Activated CD8-positive, alpha-beta memory T cell treated with anti-CD3 and anti-CD28 coated beads, Interleukin-2, amount 50 U/mL, for 4 hours (primary cell): ENCODE measurements at places on chromosomes 16 and 17.

- DNase-seq: peak; percentile 53
Measured at GRCh38 chr16:30065943-30066760, 592 bp downstream of the ALDOA start.

- no peak for DNase-seq
Measured at GRCh38 chr16:11857161-11857560, 5.8 kb upstream of the RSL1D1 start.

GRCh38 chr16:85028685-85029407, 1.3 kb downstream of the KIAA0513 start:
- peak; percentile 73 for DNase-seq

- no peak for DNase-seq
Measured at GRCh38 chr16:12901204-12901596, 198 bp upstream of the SHISA9 start.

DNA sequence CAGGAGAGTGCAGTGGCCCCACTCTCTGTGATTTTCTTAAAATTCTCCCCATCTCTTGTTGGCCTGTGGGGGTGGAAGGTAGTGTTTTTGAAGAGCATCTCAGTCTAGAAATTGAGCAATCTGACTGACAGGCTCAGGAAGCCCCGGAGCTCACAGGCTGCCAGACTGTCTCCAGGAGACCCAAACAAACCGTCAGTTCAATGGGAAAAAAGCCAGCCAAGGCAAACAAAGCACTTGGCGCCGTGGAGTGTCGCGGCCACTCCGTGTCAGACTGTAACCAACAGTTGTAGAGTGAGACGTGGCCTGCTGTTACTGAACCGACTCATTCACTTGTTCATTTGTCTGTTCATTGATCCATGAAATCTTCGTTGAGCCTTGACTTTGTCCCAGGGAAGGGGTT, 33.7 kb downstream of the RGS9 start:
- no peak for DNase-seq

- DNase-seq: no peak
Measured at GRCh38 chr17:49842371-49842770, 5.5 kb downstream of the TAC4 start.

- no peak for DNase-seq
Measured at GRCh38 chr16:52405441-52405840, 141.5 kb downstream of the TOX3 start.

DNA sequence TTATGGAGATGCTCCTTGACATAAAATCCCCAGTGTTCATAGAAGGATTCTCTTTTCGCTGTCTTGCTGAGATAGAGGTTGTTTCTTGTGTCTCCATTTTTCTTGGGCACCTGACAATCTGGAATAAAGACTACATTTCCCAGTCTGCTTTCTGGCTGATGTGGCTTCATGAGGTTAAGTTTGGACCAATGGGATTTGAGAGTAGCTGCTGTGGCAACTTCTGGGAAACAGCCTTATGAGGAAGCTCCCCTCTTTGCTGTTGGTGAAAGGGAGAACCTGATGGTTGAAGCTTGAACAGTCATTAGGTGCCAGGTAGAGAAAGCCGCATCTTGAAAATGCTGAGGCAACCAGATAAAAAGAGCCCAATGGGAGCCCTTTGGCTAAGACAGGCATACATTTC, 24.4 kb downstream of the HS3ST4 start:
- DNase-seq: no peak

- DNase-seq: no peak
Measured at GRCh38 chr17:75249564-75249963, 11.8 kb downstream of the GGA3 start.

- DNase-seq: no peak
Measured at GRCh38 chr17:77873500-77874302, 84.8 kb upstream of the TNRC6C start.

DNA sequence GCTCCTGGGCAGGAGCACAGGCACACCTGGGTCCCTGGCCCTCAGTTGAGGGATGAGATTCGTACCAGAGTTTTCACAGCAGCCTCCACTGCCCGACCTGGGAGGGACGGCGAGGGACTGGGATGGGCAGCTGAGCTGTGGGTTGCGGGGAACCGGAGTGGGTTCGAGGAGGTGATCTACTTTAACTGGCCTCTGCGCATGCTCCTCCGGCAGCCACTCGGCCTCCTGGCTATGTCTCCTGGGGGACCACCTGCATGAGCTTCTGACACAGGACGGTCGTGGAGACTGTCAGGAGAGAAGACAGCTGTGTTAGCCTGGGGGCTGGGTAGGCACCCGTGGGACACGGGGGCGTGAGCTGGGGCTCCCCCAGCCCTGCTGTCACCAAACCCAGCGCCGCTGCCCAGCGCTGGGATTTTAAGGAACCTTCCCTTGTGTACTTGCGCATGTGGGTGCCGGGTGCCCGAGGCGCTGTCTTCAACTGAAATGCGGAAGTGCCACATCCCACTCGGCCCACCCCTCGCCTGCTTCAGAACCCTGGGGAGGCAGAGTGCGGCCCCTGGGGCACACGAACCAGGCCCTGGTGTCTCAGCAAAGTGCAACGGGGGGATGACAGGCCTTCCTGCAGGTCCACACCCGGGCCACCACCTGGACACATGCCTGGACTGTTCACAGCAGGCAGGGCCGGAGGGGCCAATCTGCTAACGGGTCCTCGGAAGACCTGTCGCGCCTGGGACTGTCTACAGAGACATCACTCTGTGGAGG, 36.4 kb downstream of the SLC7A5 start:
- DNase-seq: peak; percentile 28

GRCh38 chr17:82065193-82065637, 389 bp downstream of the DUS1L start:
- DNase-seq: peak; percentile 51

DNA sequence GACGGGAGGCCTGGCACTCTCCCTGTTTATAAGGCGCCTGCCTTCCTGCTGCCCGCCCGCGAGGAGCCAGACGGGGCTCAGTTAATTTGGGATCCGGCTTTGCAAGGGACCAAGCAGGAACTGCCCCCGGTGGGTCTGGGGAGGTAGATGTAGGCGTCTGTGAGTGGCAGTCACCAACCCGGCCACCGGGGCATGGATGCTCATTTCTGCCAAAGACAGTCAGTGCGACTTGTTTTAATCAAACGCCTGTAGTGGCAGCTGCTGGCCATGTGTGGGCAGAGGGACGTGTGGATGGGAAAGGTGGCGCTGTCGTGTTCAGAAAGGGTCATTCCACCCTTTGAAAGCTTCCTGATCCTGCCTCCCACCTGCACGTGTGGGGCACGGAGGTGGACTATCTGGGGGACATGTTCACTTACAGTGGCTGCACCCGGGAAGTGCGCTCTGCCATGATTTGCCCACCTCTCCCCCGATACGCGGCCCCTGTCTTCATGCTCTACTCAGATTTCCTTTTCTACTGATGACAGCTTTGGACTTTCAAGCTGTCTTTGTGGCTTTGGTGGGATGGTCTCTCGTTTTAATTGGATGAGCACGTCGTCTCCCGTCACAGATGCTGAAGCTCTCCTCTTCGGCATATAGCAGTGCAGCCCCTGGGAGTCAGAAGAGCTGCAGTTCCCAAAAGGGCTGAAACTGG, 60.3 kb upstream of the CIBAR2 start:
- DNase-seq: no peak

DNA sequence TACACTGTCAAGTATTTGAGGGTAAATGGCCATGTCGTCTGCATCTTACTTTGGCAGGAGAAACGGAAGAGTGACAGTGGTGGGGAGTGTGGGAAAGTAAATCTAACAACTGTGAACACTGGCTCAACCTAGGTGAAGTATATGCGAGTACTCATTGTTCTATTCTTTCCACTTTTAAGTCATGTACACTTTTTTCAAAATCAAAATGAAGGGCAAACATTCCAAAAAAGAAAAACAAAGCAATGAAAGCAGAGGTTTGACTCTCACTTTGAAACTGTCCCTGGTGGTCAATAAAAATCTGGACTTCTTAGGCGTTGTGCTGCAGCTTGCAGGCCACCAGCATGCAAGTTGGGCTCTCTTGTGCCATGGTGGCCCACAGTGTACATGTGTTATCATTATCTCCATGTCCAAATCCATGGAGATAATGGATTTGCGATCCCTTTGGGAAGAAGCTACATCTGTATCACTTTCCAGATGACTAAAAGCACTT, 32.7 kb downstream of the STAT5B start:
- DNase-seq: no peak

- DNase-seq: no peak
Measured at GRCh38 chr16:50984688-50985087, 166.4 kb downstream of the SALL1 start.

GRCh38 chr16:69188716-69189115, 1.8 kb downstream of the SNTB2 start:
- no peak for DNase-seq

- no peak for DNase-seq
Measured at GRCh38 chr17:41915020-41915419, 3.7 kb downstream of the ACLY start.

GRCh38 chr16:11805556-11805955, 8.5 kb upstream of the ZC3H7A start:
- no peak for DNase-seq

GRCh38 chr17:54718286-54718685, 182.4 kb upstream of the TOM1L1 start:
- DNase-seq: no peak

- no peak for DNase-seq
Measured at GRCh38 chr16:86517033-86517432, 6.7 kb downstream of the FOXF1 start.

- no peak for DNase-seq
Measured at GRCh38 chr16:87602001-87602775, at the start of gene JPH3. JPH3 (plus strand) TSS chr16:87602508; CDS start chr16:87603147, 639 bp downstream.

GRCh38 chr16:84841787-84842300, 22.1 kb downstream of the CRISPLD2 start:
- DNase-seq: no peak

GRCh38 chr16:62041401-62041800, 5.2 kb upstream of the CDH8 start:
- DNase-seq: no peak

GRCh38 chr16:2500918-2501750, 12.6 kb upstream of the ATP6V0C start:
- peak; percentile 85 for DNase-seq

DNA sequence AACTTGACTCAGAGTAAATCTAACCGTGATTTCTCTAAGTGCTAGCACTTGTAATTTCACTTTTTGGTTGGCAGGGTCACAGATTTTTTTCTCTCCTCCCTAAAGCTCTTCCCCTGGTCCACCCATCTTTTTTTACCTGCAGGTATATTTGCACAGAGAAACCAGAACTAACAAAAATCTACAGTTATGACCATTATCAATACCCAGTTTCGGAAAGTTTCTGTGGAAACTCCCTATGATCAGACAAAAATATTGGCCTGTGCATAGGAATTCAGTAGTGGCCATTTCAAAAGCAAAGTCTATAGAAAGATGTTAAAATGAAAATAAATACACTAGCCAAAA, 62.4 kb upstream of the ATF7IP2 start:
- DNase-seq: no peak

DNA sequence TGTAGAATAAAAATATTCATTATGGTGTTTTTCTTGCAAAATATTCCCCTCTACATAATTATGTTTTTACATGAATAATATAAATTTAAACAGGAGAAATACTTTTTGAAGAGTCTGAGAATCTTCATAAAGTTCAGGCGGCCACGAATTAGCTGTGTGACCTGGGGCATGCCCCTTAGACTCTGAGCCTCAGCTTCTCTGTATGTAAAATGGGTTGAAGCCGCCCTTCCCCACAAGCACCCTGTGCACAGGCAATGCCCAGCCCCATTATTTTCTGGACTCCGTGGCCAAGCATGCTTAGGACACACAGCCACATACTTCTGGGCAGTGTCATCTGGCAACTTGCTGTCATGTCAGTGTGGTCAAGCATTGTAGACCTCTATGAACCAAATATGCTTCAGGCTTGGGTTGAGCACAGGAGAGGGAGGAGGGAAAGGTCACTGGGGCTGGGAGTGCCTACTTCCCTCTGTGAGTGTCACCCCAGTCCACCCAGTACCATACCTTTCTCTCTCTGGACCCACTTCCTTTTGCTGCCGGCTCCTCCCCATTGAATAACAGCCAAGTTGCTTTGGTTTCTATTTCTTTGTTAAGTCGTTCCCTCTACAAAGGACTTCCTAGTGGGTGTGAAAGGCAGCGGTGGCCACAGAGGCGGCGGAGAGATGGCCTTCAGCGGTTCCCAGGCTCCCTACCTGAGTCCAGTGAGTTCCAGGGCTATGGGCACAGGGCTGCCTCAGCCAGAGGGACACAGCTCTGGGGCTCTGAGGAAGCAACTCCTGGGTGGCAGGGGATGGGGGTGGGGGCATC, at the start of gene LGALS9:
Gene LGALS9, plus strand, starts transcription at position 582 of the 804 bp plus-strand sequence. Its CDS starts 78 bp downstream, at position 660.
- no peak for DNase-seq

- DNase-seq: no peak
Measured at GRCh38 chr17:79407385-79407784, 203.5 kb downstream of the RBFOX3 start.

- DNase-seq: no peak
Measured at GRCh38 chr17:50815400-50815799, 20.0 kb upstream of the WFIKKN2 start.

GRCh38 chr17:50482516-50482915, 3.9 kb downstream of the RSAD1 start:
- peak; percentile 67 for DNase-seq

DNA sequence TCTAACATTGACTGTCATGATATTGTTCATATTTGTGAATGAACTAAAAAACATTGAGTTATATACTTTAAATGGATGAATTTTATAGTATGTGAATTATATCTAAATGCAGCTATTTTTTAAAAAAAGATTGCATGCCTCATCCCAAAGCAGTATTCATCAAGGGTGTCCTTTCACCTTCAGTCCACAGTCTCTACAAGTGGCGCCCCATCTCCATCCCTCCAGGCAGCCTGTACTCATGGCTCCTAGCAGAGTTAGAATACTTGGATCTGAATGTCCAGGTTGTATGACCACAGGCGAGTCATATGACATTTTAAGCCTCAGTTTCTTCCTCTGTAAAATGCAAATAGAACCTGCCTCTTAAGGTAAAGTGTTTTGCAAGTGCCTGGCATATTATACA, 69.8 kb downstream of the TMEM100 start:
- DNase-seq: no peak

- DNase-seq: no peak
Measured at GRCh38 chr17:10041287-10041612, 136.2 kb upstream of the RCVRN start.

GRCh38 chr16:84815462-84815861, 4.3 kb upstream of the CRISPLD2 start:
- DNase-seq: no peak

GRCh38 chr16:28495098-28495793, 803 bp downstream of the APOBR start:
- no peak for DNase-seq

DNA sequence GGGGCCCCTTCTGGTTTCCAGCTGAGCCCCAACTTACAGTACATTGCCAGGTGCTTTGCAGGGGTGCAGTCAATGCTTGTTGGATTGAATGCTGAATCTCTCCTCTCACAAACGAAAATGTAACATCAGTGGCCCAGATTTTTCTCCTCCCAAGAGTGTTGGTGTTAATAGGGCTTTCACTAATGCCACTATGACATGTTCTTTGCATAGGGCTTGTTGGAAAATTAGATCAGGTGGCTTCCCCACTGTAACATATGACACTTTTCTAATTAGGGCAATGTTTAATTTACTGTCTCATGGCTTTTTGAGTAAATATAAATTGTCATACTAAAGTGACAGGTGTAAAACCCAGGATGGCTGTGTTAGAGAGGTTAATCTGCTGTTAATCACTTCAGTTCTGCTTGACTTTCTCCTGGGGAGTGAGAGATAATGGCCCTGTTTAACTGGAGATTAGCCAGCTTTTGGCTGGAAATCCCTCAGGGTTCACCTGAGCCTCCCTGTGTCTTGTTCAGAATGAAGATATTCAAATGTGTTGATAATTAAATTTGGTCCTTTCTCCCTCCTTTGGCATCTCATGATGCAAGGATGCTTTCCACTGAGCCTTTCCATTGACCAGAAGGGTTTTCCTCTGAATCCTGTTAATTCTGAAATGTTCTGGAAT, 502.3 kb downstream of the RBFOX1 start:
- no peak for DNase-seq
